GM12878 (cell line): ENCODE measurements at places on chromosomes 4 and X. TPM values are rescaled to one million over a fixed set of nuclear protein-coding genes. Genes with fewer than 3 reads are reported as not detected.

GRCh38 chr4:95371476-95372224, 177.1 kb downstream of the UNC5C start:
- H3K36me3 ChIP-seq = no peaks in the 10 kb centered on the region
- DNase-seq = no peak
- no peak overlapping the region for H3K4me3 ChIP-seq
- H3K27ac ChIP-seq = no peak overlapping the region
- no peaks in the 10 kb centered on the region for H3K4me1 ChIP-seq

DNA sequence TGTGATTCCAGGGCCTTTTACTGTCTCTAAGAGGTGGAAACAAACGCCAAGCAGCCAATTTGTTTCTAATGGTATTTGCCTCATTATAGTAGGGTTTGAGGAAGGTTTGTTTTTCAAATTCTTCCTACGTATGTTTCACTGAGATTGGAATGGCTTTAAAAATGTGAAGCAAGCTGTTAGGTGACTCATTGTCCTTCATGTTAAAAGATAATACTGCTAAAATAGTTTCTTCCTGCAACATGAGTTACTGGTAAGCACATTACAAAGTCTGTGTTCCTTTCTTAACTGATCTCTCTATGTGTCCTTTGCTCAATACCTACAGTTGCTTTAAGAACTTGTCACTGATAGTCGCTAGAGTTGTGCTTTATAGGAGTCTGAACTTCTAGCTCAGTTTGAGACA, 1183.9 kb downstream of the RPA4 start:
- no peaks in the 10 kb centered on the region for H3K27me3 ChIP-seq
- DNase-seq = no peak
- H3K4me3 ChIP-seq = no peak overlapping the region
- H3K4me1 ChIP-seq = no peaks in the 10 kb centered on the region

DNA sequence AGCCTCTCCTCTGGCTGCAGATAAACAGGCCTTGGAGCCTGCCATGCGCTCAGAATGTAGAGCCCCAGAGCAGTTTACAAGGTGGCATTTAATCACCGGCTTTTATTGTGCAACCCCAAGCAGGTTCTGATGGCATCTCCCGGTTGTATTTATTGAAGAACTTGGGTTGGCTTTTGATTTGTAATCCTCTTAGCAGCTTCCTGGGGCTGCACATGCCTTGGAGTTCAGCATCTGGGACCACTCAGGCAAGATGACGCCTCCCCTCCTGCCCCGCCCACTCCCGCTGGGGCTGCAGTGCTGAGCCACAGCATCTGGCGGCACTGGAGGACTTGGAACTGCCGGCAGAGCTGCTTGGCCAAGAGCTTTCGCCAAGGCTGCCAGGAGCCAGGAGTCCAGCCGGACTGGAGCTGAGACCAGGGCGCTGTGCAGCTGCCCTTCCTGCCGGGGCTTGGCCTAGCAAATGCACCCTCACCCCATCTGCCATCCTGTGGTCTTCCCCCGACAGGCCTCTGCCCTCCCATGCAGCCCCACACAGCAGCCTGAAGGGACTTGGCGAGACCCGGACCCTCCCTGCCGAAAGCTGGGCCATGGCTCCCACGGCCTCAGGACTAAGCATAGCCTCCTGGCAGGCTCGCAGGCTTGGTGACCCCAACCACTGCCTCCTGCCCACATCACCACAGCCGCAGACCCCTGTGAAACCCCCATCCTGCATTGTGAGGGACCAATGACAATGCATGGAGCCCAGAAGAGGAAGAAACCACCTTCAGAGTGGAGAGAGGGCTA, 5.4 kb downstream of the HTRA3 start:
- H3K4me3 ChIP-seq = no peak overlapping the region
- no peak overlapping the region for H3K27ac ChIP-seq
- peaks cover 7% of the 10 kb centered on the region for H3K27me3 ChIP-seq
- no peak for DNase-seq
- H3K36me3 ChIP-seq = no peaks in the 10 kb centered on the region
- H3K4me1 ChIP-seq = no peaks in the 10 kb centered on the region

DNA sequence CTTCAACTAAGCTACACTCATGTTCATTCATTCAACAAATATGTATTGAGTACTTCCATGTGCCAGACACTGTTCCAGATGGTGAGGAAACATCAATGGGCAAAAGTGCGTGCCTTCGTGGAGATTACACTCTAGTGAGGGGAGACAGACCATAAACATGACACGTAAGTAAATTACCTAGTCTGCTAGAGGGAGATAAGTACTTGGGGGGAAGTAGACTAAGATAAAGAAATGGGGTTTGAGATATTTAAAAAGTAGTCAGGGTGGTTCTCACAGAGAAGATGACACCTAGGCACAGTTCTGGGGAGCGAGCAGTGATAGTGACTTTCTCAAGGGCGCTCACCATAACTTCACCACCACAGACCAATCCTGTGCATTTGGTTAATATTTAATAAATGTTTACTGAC, 11.7 kb downstream of the JCHAIN start:
- peaks cover 3% of the 10 kb centered on the region; the same call in 1 of the 2 replicates for H3K36me3 ChIP-seq
- H3K27ac ChIP-seq = no peak overlapping the region

DNA sequence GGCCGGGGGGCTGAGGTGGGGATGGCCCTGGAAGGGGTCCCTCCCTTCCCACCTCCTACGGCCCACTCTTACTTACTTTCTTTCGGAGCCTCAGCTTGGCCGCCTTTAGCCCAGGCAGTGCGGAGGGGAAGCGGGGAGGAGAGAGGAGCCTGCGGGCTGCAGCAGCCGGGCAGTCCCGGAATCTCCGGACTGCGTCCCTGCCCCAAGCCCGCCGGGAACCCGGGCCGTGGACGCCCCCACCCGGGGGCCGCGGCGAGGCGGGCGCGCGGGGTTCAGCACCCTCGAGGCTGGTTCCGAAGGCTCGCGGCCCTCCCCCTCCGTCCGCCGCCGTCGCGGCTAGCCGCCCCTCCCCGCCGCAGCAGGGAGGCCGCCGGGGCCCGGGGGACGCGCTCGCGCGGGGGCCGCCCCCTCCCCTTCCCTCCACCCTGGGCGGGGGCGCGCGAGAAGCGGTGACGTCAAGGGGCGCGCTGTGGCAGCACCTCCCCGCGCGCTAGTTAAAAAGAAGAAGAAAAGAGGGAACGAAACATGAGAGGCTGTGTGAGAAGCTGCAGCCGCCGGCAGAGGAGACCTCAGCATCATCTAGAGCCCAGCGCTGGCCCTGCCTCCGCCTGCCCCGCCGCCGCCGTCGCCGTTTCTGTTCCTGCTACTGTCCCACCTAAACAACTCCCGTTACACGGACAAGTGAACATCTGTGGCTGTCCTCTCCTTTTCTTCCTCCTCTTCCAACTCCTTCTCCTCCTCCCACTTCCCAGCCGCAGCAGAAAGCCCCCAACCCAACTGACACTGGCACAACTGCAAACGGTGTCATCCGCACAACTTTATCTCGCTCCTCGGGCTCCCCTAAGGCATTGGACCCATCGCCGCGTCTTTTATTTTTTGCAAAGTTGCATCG, at the start of gene HHIP:
HHIP (plus strand) TSS at position 526 of the 892 bp plus-strand sequence. CDS start 520 bp downstream, outside the sequence.
- H3K27me3 ChIP-seq = peaks cover 17% of the 10 kb centered on the region
- H3K27ac ChIP-seq = no peak within 1 kb of the TSS
- no peak for DNase-seq
- no peaks in the 10 kb centered on the region for H3K36me3 ChIP-seq
- H3K4me1 ChIP-seq = no peaks in the 10 kb centered on the region

GRCh38 chrX:150363561-150364346, 637 bp downstream of the MAMLD1 start:
- DNase-seq = no peak
- H3K27ac ChIP-seq = no peak overlapping the region
- no peak overlapping the region for H3K4me3 ChIP-seq
- H3K4me1 ChIP-seq = no peaks in the 10 kb centered on the region
- H3K27me3 ChIP-seq = peaks cover 7% of the 10 kb centered on the region
- no peaks in the 10 kb centered on the region for H3K36me3 ChIP-seq

DNA sequence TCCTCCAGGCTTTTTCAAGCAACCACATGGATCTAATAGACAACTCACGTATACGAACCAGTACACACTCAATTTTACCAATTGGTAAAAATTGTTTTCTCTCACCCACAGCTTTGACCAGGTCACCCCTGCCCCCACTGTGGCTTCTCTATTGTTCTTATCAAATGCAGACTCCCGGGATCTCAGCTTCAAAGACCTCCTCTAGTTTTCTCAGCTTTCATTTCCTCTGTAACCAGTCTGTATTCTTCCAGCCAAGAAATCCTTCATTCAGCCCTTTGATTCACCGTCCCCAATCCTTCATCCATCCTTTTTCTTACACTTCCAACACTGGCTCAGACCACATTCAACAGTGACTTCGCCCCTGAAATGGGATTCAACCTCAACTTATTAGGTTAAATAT, 120.7 kb downstream of the CORIN start:
- DNase-seq = no peak
- H3K27ac ChIP-seq = no peak overlapping the region
- H3K36me3 ChIP-seq = no peaks in the 10 kb centered on the region
- H3K4me1 ChIP-seq = no peaks in the 10 kb centered on the region
- no peak overlapping the region for H3K4me3 ChIP-seq
- H3K27me3 ChIP-seq = no peaks in the 10 kb centered on the region; the same call in 1 of the 2 replicates

DNA sequence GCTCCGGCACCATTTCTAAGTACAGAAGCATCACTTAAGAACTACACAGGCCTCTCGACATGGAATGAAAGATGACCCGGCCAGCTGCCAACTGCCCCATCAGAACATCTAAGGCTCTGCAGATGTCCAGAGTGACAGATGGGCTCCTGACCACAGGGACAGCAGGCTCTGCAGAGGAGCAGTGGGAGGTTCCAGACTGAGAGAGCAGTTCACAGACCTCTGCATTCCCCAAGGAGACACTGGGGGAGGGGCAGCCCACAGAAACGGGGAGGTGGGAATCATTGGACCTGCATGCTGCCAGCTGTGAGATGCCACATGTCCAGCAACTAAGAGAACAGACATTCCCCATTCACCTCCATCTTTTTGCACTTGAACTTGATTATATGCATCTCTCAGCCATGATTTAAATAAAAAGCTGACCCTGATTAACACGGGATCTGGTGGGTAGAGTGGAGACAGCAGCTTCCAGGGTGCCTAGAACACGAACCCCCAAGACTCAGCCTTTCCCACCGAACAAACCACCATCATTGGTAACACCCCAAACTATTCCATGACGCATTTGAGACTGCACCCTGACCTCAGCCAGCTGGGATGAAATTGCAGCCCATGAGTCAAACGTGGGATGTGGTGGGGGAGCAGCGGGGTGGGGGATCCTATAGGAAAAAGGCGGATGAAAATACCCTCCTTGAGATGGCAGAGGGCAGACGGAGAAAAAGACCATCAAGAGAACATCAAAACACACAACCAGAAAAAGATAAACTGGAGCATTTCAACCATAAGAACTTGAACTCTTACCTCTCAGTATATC, 47.2 kb downstream of the AFAP1 start:
- H3K27ac ChIP-seq = no peak overlapping the region
- no peak overlapping the region for H3K4me3 ChIP-seq
- H3K27me3 ChIP-seq = no peaks in the 10 kb centered on the region

- H3K27ac ChIP-seq = no peak overlapping the region
- no peaks in the 10 kb centered on the region for H3K4me1 ChIP-seq
- H3K4me3 ChIP-seq = no peak overlapping the region
- DNase-seq = no peak
These were observed 74.6 kb upstream of the STOX2 start for GRCh38 chr4:183830438-183830985.

- H3K4me1 ChIP-seq = no peaks in the 10 kb centered on the region
- no peak for DNase-seq
- H3K4me3 ChIP-seq = no peak overlapping the region
- no peaks in the 10 kb centered on the region for H3K27me3 ChIP-seq
- no peak overlapping the region for H3K27ac ChIP-seq
These were observed 895.1 kb downstream of the PCDH18 start for GRCh38 chr4:136637071-136637777.

- no peak for DNase-seq
- no peaks in the 10 kb centered on the region for H3K4me1 ChIP-seq
- H3K27ac ChIP-seq = no peak overlapping the region
- no peaks in the 10 kb centered on the region for H3K36me3 ChIP-seq
- no peak overlapping the region for H3K4me3 ChIP-seq
These were observed 153.8 kb upstream of the ANKRD50 start for GRCh38 chr4:124866301-124866700.

DNA sequence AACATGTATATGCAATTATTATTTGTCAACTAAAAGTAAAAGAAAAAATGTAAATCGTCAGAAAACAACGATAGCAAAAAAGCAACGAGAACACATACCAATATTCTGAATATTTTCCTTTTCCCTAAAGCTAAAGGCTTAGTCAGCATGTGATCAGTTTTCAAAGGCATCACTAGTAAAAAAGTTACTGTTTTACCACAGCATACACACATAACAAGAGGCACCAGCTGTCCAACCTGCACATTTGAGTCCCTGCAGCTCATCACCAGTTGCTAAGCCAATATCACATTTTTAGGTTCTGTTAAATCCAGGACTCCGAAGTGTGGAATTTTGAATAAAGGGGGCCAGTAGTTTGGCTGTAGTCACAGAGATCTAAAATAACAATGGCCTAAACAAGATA, 203.8 kb downstream of the ADGRA3 start:
- H3K27ac ChIP-seq = no peak overlapping the region
- no peaks in the 10 kb centered on the region for H3K36me3 ChIP-seq
- H3K27me3 ChIP-seq = no peaks in the 10 kb centered on the region

GRCh38 chrX:72297953-72298730, 7.6 kb downstream of the CITED1 start:
- H3K4me3 ChIP-seq = no peak overlapping the region
- H3K36me3 ChIP-seq = no peaks in the 10 kb centered on the region
- H3K27ac ChIP-seq = no peak overlapping the region
- no peaks in the 10 kb centered on the region for H3K4me1 ChIP-seq
- no peak for DNase-seq
- H3K27me3 ChIP-seq = no peaks in the 10 kb centered on the region; the same call in none of the 2 replicates

DNA sequence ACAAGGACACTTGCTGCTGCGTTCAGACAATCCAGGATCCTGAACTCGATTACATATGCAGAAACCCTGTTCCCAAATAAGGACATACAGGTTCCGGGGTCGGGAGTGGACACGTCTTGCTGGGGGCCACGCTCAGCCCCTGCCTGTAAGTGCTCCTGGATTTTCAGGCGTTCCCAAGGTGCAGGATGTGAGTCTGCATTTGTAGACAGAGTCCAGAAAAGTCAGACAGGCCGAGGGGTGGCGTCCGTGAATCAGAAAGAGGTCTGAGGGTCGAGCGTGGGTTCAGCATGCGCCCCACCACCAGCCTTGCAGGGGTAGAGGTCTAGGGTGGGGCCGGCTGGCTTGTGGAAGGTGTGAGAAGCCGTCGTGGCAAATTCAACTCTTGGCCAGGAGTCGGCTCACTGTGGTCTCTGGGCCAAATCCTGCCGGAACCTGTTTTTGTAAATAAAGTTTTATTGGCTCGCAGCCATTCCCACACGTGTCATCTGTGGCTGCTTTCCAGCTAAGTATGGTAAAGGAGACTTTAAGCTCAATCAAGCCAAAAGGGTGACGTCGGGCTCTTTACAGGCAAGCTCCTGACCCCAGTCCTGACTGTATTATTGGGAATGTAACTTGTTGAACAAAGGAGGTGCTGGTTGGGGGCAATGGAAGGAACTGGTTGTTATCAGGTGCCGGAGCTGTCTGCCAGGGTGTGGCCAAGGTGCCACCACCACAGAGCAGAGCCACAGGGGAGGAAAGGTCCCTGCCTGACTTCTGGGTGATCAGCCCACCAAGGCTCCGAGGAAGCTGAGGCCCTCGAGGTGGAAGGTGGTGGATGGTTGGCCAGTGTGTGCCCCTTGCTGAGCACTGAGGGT, 7.4 kb downstream of the DOK7 start:
- no peak overlapping the region for H3K4me3 ChIP-seq
- no peak for DNase-seq

- no peak for DNase-seq
- H3K4me1 ChIP-seq = no peaks in the 10 kb centered on the region
- H3K36me3 ChIP-seq = no peaks in the 10 kb centered on the region
These were observed 18.9 kb upstream of the SCRG1 start for GRCh38 chr4:173417833-173418232.

ATP1B4 gene
- total RNA-seq = not detected in 2 replicates

SH2D1A gene
- 0.29 and 0.33 TPM in 2 replicates for total RNA-seq

HTR2C gene
- total RNA-seq = not detected in 2 replicates

NIPAL1 gene
- total RNA-seq = 8.7 and 10.0 TPM in 2 replicates
